ENCODE measurements at places on chromosomes 6 and 20.

DNA sequence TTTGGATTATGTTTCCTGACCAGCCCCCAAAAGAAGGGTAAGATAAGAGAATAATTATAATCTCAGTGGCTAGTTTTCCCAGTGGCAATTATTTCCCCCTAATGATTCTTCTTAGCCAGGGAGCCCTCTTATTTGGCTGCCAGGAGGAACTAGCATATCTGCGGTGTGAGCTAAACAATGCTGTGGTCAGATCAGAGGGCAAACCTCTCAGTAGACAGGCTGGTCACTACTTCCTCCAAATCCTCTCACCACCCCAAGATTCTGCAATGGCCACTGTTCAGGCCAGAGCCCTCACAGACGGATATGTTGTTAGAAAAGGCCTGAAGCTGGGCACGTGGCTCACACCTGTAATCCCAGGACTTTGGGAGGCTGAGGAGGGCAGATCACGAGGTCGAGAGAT lies 273.4 kb upstream of the SASH1 start:
- DNase-seq = no peak

GRCh38 chr6:109693111-109693510 lies 2.0 kb downstream of the FIG4 start:
- no peak for DNase-seq

- peak; percentile 43 for DNase-seq
Measured at GRCh38 chr6:33312361-33313104, 1.3 kb downstream of the TAPBP start.

DNA sequence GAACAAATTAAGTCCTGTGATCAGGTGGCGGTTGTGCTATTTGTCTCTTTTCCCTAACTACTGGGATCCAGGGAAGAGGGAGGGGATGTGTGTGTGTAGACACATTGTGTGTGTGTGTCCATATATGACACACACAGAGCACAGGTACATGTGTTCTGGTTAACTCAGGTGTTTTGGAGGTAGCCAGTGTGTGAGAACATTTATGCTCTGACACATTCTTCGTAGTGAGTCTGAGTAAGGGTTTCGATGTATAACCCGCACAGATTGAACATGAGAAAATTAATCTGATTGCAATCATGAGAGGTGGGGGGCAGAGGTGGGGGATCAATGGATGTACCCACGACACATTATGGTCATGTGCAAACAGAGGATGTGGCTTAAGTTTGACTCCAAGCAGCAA lies 12.6 kb downstream of the ZC3H12D start:
- no peak for DNase-seq

DNA sequence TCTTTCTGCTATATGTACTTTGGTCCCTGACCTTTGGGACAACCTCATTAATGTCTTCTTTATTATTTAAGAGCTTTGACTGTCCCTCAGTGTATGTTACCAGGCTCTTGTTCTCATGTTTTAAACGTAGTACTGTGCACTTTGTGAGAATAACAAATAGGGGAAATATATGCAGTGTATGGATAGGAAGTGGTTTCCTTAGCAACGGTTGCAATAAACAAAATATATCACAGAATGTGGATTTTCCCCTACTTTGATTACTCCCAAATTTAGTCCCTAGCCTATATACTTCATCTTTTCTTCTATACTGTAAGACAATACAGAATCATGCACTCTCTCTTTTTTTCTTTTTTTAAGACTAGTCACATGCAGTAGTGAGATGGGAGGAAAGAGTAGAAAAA lies 123.8 kb upstream of the AKIRIN2 start:
- no peak for DNase-seq

GRCh38 chr20:42179768-42180167 lies 561.6 kb upstream of the CHD6 start:
- DNase-seq = no peak

DNA sequence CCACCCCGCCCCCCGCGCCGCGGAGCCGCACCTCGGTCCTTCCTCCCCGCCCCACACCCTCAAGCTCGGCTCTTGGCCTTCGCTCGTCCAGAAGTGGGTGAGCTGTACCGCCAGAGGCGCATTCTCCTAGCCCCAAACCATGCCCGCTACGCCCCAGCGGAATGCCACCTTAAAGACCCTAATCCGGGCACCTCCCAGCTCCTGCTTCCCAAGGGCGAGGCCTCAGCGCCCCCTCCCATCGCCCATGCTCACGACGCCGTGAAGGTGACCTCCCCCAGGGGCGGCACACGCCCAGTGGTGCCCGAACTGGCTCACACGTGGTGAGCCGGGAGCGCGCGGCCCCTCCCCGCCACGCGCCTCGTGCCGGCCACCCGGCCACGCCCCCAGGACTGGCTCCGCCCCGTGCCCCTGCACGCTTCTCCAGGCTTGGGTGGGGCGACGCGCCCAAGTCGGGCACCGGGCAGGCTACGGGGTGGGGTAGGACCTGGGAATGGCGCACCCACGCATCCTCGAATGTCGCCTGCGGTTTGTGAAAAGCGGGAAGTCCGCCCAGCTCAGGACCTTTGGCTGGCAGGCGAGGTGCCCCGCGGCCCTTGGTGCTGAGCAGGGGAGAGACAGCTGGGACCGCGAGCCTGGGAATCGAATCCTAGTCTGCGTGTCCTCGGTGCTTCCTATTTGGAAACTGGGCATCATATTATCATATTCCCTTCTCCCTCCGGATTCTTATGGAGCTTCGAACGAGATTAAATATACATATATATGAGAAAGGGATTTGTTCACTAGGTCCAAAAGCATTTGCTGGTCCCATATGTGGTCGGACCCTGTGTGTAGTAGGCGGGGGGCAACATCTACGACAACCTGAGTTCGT lies 941 bp upstream of the SOX12 start:
- DNase-seq = peak; percentile 64

DNA sequence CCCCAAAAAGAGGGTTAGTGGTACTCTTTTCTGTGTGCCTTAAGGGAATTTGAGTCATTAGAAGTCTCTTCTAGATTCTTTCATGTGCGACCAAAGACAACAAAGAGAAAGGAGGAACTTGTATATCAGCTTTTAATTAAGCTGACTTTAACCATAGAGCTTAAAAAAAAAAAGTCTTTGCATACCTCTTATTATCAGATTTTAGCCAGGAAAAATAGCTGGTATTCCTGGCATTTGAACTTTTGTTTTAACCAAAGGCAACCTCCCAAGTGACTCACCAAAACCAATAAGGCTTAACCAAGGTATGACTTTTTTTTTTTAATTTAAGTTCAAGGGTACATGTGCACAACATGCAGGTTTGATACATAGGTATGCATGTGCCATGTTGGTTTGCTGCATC lies 375.0 kb downstream of the CDC5L start:
- DNase-seq = no peak

Data from NCI-H1417 treated with DMSO at 0.1 percent for 48 hours (cell line).